ENCODE measurements at places on chromosomes 3 and 15.

GRCh38 chr3:49661281-49661680 is 12.9 kb upstream of the APEH start:
- DNase-seq = no peak

GRCh38 chr3:32951410-32951811 is at the start of gene CCR4:
TSS of gene CCR4 (plus strand) at chr3:32951644. CDS start at chr3:32953423, 1,779 bp downstream.
- DNase-seq = no peak

DNA sequence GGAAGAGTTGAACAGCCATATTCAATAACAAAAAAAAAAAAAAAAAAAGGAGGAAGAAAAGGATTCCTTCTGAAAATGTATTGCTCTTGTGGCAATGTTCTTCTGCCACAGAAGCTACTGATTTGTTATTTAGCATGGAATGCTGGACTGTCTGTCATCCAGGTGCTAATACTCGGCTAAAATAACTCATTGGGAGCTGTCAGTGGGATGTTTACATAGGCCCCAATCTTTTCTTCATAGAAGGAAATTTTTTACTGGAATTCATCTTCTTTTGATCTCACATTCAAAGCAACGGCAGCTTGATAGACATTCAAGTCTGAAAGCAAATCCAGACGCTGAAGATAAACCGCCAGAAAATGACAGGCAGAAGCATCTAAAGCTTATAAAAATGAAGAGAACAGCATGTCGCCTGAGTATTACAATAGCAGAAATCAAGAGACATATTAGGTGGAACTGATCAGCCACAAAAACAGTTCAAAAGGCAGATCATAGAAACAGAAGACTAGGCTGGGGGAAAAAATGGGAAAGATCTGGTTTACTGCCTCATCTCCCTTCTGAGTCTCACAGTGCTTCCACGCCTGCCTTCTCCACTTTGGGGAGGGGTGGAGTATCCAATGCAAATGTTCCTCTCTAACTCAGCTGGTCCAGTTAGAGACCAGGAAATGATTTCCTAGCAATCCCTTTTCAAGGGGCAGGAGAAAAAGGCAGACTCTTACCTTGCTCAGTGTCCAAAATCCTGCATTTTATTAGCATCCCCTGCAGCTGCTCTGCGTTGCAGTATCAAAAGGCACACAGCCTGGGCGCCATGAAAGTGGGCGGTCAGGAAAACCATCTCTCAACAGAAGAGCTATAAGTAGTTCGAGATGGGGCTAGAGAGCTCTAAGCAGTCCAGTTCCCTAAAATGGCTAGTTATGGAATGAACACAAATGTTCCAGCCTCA is 451.9 kb downstream of the FOXP1 start:
- no peak for DNase-seq

DNA sequence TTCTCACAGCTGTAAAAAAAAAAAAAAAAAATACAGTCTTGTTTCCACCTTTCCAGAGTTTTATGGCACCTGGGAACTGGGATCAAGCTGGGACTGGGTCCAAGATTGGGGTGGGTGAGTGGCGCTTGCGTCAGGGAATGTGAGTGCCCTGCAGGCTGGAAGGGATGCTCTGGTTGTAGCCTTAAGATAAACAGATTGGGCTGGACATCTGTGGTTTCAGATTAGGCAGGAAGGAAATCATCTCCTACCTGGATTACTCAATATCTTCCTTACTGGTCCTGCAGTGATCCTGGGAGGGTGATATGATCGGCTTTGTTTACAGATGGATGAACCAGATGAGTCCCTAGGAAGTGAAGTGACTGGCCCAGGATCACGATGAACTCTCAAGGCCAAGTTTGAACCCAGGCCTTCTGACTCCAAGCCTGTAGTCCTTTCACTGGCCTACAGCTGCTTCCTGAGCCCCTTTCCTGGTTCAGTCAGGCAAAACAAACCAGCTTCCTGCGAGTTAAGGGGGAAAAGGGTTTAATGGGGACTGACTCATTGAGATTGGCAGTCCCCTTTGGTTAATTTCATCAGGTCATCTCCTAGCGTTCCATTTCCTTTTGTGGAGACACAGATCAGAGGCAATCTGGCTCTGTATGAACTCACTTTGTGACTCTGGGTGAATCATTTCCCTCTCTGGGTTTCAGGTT is 179.8 kb downstream of the THSD4 start:
- DNase-seq = peak; percentile 100

DNA sequence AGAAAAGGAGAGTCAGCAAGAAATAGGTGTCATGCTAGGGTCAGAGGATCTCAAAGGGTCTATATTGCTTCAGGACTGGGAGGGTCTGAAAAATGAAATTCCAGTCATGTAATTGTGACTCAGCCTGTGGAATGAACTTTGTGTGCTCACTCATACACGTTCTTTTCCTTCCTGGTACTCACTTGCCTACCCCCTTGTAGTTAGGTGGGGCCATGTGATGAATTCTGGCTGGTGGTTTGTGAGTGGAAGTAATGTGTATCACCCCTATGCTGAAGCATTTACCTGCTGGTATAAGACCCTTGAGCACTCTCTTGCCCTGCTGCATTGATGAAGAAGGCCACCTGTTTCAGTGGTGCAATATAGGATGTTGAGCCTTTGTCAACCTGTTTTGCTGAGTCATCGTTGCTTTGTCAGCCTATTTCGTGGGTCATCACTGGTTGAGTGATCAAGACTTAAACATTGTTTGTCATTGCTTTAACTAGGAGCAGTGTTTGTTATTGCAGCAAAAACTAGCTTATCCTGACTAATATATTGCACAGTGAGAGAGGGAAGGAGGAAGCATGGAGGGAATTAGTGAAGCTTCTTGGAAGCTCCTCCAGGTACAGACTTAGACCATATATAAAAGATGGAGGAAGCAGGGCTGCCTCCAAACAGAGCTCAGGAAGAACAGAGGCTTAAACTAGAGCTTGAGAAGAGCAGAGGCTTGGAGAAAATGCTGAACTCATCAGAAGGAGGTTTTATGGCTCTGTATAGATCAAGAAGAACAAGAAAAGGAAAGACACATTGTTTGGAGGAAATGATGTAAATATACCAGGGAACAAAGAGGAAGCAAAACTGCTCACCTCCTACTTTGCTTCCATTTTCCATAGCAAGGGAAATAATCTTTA is 28.9 kb downstream of the TLNRD1 start:
- DNase-seq = peak; percentile 39

GRCh38 chr3:140011086-140011485 is 76.1 kb downstream of the CLSTN2 start:
- no peak for DNase-seq

DNA sequence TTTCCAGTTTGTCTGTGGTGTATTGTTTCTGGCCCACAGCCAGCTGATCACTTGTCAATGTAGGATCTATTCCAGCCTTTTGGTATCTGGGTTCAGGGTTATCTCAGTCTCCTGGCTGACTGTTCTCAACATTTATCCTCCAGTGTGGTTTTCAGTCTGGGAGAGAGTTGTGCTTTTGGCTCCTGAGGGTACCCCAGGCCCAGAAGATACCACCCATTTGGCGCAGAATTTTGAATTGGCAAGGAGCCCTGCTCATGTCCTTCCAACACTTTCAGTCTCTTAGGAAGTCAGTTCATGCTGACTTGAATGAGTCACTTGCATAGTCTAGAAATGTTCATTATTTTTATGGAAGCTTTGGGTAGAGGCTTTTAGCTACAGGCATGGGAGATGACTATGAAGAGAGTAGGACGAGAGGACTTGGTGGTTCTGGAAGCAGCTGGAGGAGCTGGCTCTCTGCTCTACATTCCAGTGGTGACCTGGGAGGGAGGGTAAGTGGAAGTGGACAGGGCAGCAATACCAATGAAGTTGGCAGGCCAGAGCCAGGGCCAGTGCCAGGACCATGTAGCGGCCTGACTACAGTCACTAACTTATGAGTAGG is 7.2 kb downstream of the POLR2H start:
- peak; percentile 88 for DNase-seq

- DNase-seq = no peak
Observed at GRCh38 chr3:11481556-11481955, 162.2 kb downstream of the VGLL4 start.

Measured in EH (cell line).